Activated T-helper 2 cell treated with anti-CD3 and anti-CD28 coated beads, Interferon-gamma antibody, Interleukin-2, Interleukin-4, amounts not matched to agents 10 μg/mL and 5 μg/mL and 100 μg/mL, durations not matched to agents 14 hours and 24 hours and 36 hours (primary cell): ENCODE measurements at places on chromosomes 4 and X. TPM values are rescaled to one million over a fixed set of nuclear protein-coding genes. Genes with fewer than 3 reads are reported as not detected.

GRCh38 chrX:25295466-25295865 lies 279.7 kb upstream of the ARX start:
- no peak for DNase-seq

HSFX2 gene
- 0.23 TPM in 1 of 2 replicates, not detected in the other for total RNA-seq

SUPT20HL1 gene
- not detected in 2 replicates for total RNA-seq

DNA sequence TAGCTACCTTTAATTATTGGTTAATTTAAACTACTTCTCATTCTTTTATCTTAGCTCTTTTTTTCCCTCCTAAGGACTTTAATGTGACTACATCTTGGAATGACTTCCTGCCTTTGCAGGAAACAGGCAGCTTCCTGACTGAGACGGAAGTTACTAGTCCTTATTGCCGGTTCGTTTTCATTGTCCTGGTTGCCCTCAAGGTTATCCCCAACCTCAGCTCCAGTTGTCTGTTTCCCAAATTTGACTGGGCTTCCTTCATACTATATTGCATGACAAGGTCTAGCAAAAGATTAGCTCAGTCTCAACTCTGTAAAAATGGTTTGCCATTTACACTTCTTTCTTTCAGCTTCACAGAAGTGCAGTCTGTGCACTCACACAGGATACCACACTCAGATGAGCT lies 109.9 kb upstream of the DDX53 start:
- DNase-seq, result no peak

FOXR2 gene
- total RNA-seq, result not detected in 2 replicates

DNA sequence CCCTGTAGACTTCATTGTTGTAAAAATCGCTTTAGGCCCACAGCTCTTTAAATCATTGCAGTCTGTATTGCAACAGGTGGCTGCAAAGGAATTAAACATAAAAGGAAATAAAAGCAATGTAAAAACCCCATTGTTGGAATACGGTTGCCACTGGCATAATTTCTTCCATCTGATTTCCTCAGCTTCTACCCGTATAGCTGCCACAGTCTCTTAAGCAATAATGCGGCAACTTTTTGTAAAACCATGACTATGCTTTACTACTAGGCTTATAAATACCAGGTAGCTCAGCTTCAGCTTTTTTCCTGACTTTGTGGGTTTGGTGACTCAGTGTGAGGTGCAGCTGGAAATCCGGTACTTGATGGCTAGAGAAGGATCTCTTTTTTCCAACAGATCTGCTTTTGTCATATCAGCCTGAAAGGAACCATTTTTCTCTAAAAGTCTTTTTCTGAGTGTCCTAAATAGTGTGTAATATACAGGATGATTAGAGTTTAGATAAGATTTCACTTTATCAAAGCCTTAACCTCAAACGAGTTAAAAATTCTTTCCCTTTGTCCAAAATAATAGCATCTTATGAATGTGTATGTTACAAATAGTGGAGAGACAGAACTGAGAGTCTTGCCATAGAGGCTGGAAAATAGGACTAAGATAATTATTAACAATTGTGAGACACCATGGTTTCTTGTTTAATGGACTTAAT lies 268.0 kb downstream of the ADGRL3 start:
- DNase-seq, result no peak

- no peak for DNase-seq
Measured at GRCh38 chr4:4852591-4853362, 6.7 kb upstream of the MSX1 start.

KLHL34 gene
- total RNA-seq, result 0.23 TPM in 2 replicates

DNA sequence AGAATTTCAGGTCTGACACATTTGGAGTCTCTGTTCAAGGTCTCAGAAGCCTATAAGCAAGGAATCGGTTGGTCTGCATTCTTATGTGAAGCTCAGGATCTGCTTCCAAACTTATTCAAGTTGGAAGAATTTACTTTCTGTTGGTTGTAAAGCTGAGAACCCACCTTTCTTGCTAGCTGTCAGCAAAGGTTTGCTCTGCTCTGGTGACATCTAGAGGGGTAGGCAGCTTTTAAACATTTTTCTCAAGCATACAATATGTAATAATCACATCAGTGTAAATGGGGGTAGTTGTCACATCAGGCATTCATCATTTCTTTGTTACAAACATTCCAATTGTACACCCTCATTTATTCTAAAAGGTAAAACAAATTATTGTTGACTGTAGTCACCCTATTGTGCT lies 935.2 kb downstream of the TRAM1L1 start:
- no peak for DNase-seq

MAGEA2 gene
- total RNA-seq, result not detected in 2 replicates

DNA sequence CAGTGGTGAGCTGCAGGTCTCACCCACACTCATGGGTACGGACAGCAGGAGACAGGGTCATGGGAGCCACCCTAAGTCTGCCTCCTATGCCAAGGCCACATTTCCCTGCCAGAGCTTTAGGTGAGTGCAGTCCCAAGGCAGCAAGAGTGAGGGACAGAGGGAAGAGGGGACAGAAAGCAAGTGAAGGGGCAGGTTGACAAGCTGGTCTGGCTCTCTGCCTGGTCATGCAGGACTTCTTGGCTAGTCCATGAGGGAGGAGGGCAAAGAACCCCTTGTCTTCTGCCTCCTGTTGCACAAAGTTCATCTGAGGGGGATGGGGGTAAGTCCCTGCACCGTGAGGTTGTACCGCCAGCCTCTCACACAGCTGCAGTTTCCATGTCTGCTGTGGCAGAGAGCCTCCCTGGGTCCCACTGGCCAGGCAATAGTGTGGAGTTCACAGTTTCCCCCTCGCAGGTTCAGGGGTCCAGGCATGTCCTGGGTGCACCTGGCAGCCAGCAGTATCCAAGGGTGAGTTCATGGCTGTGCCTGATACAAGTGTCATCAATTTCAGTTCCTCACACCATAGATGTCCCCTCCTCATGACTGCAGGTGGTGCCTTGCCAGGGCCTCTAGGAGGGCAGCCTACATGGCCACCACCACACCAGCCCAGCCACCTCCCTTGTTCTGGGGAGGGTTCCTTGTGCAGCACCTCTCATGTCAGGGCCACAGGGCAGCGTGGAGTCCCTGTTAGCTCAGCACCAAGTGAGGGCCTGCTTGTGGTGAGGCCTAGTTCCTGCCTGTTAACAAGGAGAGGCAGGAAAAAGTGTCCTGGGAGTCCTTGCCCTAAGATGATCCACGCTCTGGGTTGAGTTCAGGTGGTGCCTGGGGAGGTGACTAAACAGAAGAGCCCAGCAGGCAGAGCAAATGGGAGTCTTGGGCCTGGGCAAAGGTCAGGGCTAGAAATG lies 72.5 kb downstream of the ADRA2C start:
- DNase-seq, result no peak

GRCh38 chr4:186726426-186727168 lies 2.9 kb upstream of the FAT1 start:
- no peak for DNase-seq

SSX2 gene
- not detected in 2 replicates for total RNA-seq

- DNase-seq, result no peak
Measured at GRCh38 chr4:102815981-102816380, 11.4 kb downstream of the UBE2D3 start.

SSX2B gene
- total RNA-seq, result not detected in 2 replicates

DNA sequence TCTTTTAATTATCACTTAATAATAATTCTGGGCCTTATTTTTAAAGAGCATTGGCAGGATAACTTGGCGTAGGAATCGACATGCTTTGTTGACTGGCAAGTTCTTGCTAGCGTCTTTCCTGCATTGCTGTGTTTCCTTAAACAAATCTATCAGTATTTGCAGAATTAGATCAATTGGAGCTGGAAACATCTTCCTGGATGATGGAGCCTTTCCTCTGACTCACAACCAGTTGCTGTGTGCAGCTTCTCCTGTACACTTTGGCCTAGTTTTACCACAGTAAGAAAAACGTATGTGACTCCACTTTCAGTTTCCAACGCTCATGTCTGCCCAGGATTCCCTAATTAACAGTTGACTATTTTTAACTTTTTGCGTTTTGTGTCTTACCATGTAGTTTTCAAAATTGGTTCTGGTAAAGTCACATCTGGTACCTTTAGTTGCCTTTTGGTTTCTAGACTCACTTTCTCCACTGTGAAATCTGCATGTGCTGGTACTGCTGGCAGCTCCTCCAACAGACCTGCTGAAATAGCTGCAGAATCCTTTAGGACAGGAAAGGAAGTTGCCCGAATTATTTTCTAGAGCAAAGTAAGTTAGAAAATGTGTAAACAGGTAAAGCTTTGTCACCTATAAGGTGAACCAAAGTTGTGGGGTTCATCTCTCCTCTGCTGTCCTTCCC lies 553.2 kb upstream of the FAT1 start:
- no peak for DNase-seq

DNA sequence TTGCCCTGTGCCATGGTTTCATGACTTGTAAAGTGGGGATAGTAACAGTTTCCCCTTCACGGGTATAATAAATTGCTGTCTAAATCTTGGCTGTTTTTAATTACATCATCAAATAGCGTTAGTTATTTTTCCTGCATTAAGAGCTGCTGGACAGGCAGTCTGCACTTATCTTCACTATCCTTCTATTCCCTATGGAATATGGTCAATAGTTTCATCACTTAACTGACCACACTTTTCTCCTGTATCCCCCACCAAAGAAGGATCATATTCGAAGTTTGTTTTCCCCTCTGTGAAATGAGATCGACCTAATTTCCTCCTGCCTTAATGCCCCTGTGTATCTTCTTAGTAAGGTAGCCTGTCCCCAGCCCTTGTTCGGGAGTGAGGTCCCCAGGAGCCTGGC lies 133.2 kb downstream of the SHROOM3 start:
- no peak for DNase-seq
